ENCODE measurements at places on chromosomes 1 and 21.

- DNase-seq = no peak
Observed at GRCh38 chr1:209896346-209896745, 41.7 kb upstream of the SYT14 start.

DNA sequence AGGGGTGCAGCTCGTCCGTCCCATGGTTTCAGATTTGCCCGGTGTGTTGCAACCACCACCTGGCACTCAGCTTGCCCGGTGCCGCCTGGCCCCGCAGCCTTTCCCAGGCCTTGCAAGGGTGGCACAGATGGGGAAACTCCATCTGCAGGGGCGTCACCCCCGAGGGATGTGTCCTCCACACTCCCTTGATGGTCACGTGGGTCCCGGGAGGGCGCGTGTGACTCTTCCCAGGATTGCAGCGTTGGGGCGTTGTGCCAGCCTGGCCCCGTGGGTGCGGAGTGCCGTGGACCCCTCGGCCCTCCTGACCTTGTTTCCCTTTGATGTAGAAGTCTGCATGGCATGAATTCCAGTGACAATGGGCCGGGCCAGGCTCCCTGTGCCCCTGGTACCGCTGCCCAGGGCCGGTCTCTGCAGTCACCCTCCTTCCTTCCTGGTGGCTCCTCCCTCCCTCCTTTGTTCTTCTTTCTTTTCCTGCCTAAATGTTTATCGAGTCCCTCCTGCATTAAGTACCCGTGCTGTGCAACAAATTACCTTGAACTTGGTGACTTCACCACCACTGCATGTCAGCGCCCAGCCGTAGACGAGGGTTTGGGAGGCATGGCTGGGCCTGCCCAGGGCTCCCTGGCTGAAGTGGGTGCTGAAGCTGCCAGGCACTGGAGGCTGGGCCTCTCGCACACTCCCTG is 22.9 kb downstream of the RRP1 start:
- DNase-seq = no peak

GRCh38 chr1:230745071-230745470 is 2.1 kb upstream of the CAPN9 start:
- no peak for DNase-seq

- no peak for DNase-seq
Observed at GRCh38 chr1:53755874-53756273, 16.9 kb upstream of the GLIS1 start.

DNA sequence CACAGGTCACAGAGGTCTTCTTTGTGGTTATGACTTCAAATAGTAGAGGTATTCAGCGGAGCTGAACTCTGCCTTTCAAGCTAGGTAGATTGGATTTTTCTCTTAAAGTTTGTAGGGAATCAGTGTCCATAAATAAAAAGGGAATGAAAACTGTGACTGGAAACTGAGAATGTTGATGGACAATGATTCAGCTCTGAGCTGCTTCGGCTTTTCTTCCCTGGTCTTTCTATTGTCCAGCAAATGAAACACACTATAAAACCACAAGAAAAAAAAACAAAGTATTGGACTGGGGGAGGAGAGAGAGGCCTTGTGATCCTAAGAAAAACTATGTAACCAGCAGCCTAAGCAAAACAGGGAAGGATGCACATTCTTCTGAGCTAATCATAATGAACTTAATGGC is 11.1 kb downstream of the TNNI3K start:
- DNase-seq = no peak

DNA sequence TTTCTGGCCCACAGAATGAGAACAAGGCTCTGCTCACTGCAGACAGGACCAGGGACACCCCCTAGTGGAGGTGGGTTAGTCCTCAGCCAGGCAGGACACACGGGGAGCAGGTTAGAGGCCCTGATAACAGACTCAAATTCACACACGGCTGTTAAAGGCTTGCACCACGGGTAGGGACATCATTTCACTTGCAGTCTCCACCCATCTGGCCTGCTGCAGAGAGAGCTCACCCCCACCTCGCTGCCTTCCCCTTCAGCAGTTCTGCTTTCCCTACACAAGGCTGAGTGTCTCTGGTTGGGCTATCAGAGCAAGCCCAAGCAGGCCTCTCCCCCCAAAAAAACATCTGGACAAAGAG is 20.6 kb downstream of the MEF2D start:
- no peak for DNase-seq

GRCh38 chr1:53551428-53551995 is 92.3 kb downstream of the DMRTB1 start:
- no peak for DNase-seq

All from stimulated activated CD4-positive, alpha-beta T cell treated with anti-CD3 and anti-CD28 coated beads, Interleukin-1b, Interleukin-23, amount 100 ng/mL, for 48 hours (primary cell).